ENCODE measurements at places on chromosomes 7 and 10.

DNA sequence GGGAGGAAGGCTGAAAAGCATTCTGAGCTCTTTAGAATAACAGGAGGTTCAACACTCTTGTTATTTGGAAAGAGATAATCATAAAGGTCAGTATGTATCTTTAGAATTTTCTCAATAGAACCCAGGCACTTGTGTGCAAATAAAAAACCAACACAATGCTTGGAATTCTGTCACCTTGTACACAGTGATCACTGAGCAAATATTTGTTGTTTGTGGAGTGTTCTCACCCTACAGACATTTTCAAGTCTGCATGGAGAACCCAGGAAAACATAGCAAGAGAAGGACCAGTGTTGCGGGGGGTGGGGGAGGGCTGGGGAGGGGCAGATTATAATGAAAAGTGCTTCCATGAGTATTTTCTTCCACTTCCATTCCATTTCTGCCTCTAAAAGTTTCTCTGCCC, 87.4 kb downstream of the FAM107B start:
- DNase-seq = no peak

DNA sequence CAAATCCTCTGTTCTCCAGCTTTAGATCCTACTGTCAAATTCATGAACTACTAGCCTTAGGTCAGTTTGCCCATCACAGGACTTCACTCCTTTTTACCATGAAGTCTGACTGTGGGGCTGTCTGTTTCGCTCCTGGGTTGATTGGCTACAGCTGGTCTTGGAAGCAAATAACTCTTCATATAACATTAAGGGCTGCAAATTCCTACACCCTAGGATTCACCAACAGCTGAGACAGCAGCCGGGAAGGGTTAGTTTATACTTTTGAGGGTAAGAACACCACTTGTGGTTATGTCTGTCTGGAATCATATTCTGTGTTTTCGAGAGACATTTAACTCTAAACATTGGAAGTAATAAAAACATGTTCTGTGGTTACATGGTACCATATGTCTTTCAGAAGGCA, 55.9 kb upstream of the KIAA1217 start:
- DNase-seq = no peak

DNA sequence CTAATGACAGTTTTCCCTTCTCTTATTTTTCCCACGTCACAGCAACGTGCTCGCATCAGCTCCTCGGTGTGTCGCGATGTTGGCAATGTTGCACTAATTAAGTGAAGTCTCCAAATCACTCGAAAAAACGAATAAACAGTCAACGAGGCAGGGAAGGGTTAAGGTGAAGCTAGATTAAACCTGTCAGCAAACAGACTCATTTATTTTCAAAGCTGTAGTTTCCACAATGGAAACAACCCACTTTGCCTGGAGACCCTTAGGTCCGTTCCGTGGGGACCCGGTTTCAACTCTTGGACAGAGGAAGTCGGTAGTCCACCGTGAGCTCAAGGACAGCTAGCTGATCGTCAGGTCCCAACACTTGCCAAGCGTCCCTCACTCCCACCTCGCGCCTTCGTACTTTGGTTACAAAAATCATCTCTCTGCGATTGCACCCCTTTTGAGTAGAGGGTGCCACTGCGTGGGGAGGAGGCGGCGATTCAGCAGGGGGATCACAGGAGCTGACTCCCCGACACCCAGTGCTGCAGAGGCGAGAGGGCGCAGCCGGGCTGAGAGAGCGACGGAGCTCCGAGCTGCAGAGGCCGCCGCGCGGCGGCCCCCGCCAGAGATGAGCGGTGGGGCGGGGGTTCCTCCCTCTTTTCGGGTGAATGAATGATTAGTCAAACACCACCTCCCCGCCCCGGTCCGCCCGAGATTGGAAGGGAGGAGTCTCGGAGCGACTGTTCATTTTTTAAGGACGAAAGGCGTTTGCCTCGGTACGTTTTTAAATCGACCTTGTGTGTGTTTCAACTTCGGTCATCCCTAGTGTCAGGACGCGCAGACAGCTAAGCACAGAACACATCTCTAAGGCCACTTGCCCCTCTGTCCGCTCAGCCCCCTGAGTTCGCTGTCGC, 1.3 kb upstream of the BMPER start:
- DNase-seq = peak; percentile 61

GRCh38 chr7:143322760-143323633, 7.1 kb downstream of the CLCN1 start:
- peak; percentile 20 for DNase-seq
